ENCODE measurements at places on chromosomes 1 and 21. TPM values are rescaled to one million over a fixed set of nuclear protein-coding genes. Genes with fewer than 3 reads are reported as not detected.

TENT5C gene
- 6.6 TPM for total RNA-seq

HFM1 gene
- not detected for total RNA-seq

HSPB7 gene
- not detected for total RNA-seq

GIPC2 gene
- 0.39 TPM for total RNA-seq

GJB4 gene
- total RNA-seq, result not detected

ZNF436 gene
- 7.6 TPM for total RNA-seq

LAX1 gene
- 20.4 TPM for total RNA-seq

IQCC gene
- total RNA-seq, result 7.2 TPM

TLR5 gene
- total RNA-seq, result 0.43 TPM

TMPRSS15 gene
- not detected for total RNA-seq

SPRR1B gene
- not detected for total RNA-seq

LCE3D gene
- total RNA-seq, result not detected

HPCAL4 gene
- total RNA-seq, result 0.18 TPM

CFAP74 gene
- not detected for total RNA-seq

NEXN gene
- 1.6 TPM for total RNA-seq

MATN1 gene
- 0.31 TPM for total RNA-seq

TSHB gene
- not detected for total RNA-seq

FAM72C gene
- 30.6 TPM for total RNA-seq

KCNAB2 gene
- total RNA-seq, result 214 TPM

TRIM46 gene
- total RNA-seq, result 15.2 TPM

UMODL1 gene
- total RNA-seq, result 0.18 TPM

TRIM17 gene
- 0.91 TPM for total RNA-seq

DNAI4 gene
- 3.0 TPM for total RNA-seq

NPR1 gene
- not detected for total RNA-seq

APP gene
- total RNA-seq, result 81.4 TPM

GBP1 gene
- 51.3 TPM for total RNA-seq

KCNE2 gene
- 0.31 TPM for total RNA-seq

PALMD gene
- total RNA-seq, result not detected

PPIAL4G gene
- 0.36 TPM for total RNA-seq

DNAH14 gene
- total RNA-seq, result 2.0 TPM

CD1D gene
- total RNA-seq, result not detected

LCE6A gene
- total RNA-seq, result not detected

SLC35F3 gene
- 0.49 TPM for total RNA-seq

C2CD4D gene
- total RNA-seq, result 1.6 TPM

CADM3 gene
- total RNA-seq, result not detected

ABCA4 gene
- total RNA-seq, result not detected

LCE1E gene
- not detected for total RNA-seq

GBP7 gene
- not detected for total RNA-seq

NOS1AP gene
- 0.27 TPM for total RNA-seq

P3R3URF gene
- total RNA-seq, result not detected

GUCA2A gene
- total RNA-seq, result not detected

ITPKB gene
- total RNA-seq, result 37.5 TPM

CHI3L1 gene
- not detected for total RNA-seq

NEK2 gene
- total RNA-seq, result 35.4 TPM

TMEM240 gene
- 0.41 TPM for total RNA-seq

S100A8 gene
- not detected for total RNA-seq

RGS8 gene
- total RNA-seq, result not detected

Measured in activated naive CD4-positive, alpha-beta T cell treated with anti-CD3 and anti-CD28 coated beads, Interleukin-2, amount 50 U/mL, for 72 hours (primary cell).